ENCODE measurements at places on chromosomes 2 and 18.

DNA sequence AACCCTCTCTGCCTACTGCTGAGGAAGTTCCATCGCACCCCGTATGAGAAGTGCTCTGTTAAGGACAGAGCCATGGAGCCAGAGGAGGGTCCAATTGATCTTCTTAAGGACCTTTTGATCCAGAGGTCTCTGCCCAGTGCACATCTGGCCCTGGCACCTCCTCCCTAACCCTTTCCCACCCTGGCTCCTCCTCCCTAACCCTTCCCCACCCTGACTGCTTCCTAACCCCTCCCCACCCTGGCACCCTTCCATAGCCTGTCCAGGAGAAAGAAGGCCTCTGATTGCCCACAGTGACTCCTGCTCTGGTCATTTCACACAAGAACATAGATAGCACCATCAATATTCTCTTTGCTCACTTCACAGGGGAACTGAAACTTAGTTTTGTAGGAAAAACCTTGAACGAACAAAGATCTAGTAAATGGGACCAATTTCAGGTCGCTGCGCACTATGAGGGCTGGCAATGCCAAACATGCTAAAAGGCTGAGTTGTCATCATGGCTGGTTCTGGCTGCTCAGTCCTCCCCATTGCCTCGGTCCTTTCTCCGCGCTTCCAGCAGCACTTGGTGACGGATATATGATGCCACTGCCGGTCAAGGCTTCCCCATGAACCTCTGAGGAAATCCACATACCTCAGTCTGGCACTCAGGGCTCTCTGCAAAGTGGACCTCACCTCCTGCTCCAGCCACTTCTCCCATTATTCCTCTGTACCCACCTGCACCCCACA lies 49.2 kb downstream of the PKDCC start:
- no peak for DNase-seq

GRCh38 chr2:80638783-80639182 lies 334.2 kb upstream of the LRRTM1 start:
- DNase-seq, result no peak

GRCh38 chr2:129862668-129863067 lies 116.8 kb upstream of the RAB6C start:
- DNase-seq, result no peak

DNA sequence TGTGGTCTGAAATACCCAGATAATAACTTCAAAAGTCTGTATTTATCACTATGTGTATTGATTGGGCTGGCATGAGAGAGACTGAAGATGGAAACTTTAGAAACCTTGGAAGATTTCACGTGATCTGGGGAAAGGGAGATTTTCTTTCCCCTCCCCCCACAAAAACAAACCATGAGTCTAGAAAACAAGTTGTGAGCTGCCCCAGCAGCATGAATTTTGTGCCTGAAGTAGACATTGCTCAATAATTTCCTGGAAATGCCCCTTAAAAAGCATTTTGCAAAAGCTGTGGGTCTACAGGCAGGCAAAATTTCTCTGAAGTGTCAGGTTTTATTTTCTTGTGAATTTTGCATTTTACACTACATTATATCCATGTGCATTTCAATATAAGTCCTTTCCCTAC lies 101.8 kb downstream of the ETAA1 start:
- no peak for DNase-seq

- DNase-seq, result no peak
Measured at GRCh38 chr2:36478332-36478738, 119.6 kb downstream of the FEZ2 start.

- peak; percentile 29 for DNase-seq
Measured at GRCh38 chr2:127067620-127068350, 39.2 kb downstream of the BIN1 start.

DNA sequence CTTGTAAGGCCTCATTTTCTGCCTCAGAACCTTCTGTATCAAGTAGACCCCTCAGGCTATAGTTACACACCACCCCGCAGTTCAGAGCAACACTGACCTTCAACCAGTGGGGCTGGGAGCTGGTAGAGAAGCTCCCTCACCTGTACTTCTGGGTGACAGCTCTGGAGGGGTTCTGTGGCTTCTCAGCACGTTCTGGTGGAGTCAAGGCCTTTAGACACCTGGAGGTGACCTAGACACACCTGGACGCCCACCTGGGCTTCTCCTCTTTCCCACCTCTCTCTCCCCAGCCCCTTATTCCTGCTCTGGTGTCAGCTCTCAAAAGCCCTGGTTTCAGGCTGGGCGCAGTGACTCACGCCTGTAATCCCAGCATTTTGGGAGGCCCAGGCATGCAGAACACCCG lies 7.3 kb upstream of the CIB4 start:
- no peak for DNase-seq

GRCh38 chr2:210477496-210477895 lies 937 bp upstream of the LANCL1 start:
- no peak for DNase-seq

DNA sequence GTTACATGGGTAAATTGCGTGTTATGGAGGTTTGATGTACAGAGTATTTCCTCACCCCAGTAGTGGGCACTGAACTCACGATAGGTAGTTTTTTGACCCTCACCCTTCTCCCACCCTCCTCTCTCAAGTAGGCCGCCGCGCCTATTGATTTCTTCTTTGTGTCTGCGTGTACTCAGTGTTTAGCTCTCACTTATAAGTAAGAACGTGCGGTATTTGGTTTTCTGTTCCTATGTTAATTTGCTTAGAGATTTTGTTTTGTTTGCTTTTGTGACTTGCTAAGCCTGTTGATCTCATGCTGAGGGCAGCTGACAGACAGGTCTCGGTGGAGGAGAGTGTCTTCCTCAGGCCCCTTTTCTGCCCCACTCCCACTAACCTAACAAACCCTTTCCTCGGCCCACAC lies 36.2 kb downstream of the ACOXL start:
- DNase-seq, result no peak

GRCh38 chr2:156892467-156893281 lies 364.8 kb upstream of the GALNT5 start:
- no peak for DNase-seq

- no peak for DNase-seq
Measured at GRCh38 chr2:150325656-150326314, 161.7 kb downstream of the RND3 start.

DNA sequence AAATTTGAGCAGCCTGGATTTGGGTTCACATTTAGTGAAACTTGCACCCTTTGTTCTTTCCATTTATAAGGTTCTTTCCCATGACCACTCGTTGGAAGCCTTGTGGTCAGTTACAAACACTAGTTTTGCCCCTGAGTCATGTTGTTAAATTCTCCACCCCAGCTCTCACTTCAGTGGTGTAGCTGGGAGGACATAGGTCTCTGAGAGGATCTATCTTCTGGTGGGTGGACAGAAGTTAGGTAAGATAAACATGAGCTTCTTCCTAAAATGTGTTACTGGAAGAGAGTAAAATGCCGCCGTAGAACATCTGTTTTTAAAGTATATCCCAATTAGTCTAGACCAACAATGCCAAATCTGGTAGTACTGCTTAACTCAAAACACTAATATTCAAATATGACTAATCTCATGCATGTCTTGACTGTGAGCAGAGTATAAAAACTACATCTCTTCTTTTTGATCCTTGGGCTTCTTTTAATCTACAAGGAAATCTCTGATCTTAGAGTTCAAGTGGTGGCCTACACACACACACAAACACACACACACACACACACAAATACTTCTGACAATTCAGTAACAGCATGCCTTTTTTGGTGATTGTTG lies 162.6 kb upstream of the FN1 start:
- DNase-seq, result no peak

DNA sequence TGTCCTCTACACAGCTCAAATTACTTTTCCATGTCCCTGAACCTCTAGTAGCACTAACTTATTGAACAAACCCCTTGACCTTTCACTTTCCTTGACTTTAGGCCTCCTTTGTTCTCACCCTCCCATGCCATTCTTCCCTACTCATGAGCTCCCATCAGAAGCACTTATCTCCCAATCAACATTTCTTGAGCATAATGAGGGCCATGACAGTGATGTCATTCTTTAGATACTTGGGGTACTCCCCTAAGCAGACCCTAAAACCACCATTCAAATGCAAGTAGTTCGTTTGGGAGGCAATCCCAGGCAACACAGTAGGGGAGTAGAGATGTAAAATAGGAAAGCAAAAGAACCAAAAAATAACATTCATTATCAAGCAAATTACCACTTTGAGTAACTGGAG lies 115.9 kb upstream of the ARHGAP28 start:
- DNase-seq, result no peak

GRCh38 chr2:155687181-155687580 lies 645.3 kb downstream of the NR4A2 start:
- no peak for DNase-seq

GRCh38 chr2:112198780-112199179 lies 56.1 kb downstream of the ZC3H8 start:
- no peak for DNase-seq

DNA sequence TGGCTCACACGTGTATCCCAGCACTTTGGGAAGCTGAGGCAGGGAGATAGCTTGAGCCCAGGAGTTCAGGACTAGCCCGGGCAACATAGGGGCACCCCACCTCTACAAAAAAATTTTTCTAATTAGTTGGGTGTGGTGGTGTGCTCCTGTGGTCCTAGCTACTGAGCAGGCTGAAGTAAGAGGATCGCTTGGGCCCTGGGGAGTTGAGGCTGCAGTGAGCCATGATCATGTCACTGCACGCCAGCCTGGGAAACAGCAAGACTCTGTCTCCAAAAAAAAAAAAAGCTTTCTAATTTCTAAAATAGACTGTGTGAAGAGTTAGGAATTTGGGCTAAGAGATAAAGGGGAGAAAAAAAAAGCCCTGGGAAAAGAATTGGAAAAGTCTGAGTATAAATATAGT lies 51.9 kb upstream of the NAB1 start:
- DNase-seq, result no peak

DNA sequence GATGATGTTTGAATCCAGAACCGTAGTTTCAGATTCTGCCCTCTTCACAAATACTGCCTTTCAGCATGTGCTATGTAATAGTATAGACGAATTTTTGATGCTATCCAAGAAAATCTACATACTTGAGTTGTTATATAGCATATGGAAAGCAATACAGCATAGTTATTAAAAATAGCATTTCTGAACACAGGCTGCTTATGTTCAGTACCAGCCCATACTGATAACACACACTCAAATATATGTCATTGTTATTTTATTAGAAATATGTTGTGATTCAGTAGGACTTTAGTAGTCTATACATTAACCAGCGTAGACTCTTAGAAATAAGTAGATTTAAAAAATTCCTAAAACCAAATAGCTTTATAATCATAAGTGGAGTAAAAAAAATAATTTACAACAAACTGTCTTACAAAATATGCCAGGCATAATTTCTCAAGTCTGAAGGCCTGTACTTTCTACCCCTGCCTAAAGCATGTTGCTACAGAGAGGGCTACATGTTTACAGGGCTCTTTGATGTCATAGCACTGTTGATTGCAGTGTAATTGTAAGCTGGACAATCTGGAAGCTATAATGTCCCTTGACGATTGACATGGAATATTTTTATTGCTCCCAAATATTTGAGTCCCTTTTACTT lies 86.3 kb downstream of the ASXL3 start:
- DNase-seq, result no peak

DNA sequence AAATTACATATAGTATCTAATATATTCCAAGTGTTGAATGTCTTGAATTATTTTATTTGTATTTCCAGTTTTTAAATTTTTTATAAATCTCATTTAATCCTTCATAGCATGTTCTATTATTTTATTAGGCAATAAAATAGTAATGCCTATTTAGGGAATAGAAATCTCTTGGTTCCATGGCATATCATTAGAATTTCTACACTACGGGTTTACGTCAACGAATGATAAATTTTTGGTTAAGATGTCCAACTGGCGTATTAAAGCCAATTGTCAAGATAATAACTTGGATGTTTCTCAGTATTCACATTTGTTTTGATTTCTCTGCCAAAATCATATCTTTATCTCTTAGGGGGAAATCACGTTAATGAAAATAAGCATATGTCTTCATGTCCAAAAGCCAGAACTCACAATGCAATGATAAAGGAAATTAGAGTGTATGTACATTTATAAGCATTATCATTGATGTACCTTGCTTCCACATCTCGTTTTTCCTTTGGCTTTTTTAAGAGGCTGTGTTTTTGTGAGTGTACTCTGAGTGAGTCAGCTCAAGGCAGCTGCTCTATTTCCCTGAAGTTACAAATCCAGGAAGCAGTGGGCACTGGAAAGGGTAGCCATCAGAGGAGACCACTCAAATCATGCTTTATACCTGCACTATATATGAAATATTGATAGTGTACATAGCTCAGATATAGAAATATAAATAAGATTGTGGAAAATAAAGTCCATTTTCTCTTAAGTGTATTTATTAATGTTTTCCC lies 115.8 kb upstream of the PDE1A start:
- DNase-seq, result no peak

DNA sequence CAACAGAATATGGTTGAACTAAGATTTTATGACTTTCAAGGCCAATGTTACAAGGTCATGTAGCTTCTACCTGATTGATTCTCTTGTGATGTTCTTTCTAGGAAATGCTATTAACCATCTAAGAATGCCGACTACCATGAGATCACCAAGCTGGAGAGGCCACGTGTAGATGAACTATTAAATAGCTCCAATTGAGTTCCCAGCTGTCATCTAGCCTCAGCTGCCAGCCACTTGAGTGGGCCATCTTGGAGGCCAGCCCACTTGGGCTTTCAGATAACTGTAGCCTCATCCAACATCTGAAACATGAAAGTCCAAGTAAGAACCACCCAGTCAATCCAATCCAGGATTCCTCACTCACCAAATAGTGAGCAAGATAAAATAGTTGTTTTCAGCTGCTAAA lies 376.9 kb upstream of the TMEFF2 start:
- no peak for DNase-seq

DNA sequence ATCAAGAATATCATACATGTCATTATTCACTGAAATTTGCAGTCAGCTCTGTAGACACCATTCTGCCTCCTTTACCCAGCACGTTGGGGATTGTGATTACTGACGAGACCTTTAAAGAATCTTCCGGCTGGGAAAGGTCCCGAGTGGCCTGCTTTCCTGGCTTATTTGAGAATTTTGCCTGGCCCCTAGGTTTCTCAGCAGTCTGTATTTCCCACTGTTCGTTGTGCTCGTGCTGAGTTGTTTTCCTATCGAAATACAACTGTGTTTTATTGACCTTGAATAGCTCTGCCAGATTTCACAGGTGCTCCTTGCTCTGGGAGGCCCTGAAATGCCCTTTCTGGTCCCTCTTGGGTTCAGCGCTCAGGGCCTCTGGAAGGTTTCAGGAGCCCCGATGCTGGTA lies 94.9 kb downstream of the AGAP1 start:
- no peak for DNase-seq

DNA sequence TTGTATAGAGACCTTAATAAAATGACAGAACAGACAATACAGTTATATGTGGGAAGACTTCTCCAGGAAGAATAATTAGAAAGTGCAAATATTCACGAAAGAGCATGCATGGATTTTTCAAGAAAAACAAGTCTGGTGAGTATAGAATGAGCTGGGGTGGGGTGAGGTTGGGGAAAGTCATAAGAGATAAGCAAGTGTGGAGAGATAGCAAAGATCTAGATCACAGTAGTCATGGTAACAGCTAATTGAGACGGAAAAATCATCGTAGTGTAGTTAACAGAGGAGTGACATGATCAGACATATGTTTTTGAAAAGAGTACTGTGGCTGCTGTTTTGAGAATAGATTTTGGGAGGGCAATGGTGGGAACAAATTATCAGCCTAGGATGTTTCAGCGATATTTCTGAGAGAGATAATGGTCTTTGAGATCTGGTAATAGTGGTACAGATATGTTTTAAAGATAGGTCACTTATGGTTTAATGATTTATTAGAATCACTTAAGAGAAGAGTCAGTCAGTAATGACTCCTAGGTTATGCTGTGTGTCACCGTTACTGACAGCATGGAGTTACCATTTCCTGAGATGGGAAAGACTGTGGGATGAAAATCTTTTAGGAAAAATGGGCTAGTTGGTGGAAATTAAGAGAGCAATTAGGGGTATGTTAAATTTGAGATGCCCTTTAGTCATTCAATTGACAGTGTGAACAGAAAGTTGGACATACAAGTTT lies 248.5 kb upstream of the SLC8A1 start:
- no peak for DNase-seq
